ENCODE measurements at places on chromosomes 5 and 9.

DNA sequence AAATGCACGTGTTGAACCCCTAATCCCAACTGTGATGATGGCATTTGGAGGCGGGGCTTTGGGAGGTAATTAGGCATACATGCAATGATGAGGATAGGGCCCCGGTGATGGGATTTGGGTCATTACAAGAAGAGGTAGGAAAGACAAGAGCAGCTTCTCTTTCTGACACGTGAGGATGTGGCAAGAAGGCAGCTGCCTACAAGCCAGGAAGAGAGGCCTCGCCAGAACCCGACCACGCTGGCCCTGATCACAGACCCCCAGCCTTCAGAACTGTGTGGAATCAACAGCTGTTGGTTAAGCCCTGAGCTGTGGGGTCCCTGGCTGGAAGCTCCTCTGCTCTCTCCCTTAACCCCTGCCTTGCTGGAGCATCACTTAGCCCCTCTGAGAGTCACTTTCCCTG, 57.5 kb downstream of the COL23A1 start:
- DNase-seq, result no peak

DNA sequence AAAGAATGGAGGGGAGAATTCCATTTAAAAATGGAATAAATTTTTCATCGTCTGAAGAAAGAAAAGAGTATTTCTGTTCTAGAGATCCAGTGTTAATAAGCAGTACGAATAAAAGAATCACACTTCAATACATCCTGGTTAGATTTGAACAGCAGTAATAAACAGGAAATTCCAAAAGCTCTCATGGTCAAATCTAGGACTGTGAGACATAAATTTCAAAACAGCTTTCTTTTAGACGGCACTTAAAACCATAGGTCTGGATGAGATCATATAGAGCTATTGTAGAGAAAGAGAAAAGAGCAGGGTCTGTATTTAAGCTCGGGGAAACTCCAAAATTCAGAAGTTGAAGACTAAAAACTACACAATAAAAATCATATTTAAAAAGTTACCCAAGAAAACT, 1006.9 kb upstream of the CTNND2 start:
- DNase-seq, result no peak

DNA sequence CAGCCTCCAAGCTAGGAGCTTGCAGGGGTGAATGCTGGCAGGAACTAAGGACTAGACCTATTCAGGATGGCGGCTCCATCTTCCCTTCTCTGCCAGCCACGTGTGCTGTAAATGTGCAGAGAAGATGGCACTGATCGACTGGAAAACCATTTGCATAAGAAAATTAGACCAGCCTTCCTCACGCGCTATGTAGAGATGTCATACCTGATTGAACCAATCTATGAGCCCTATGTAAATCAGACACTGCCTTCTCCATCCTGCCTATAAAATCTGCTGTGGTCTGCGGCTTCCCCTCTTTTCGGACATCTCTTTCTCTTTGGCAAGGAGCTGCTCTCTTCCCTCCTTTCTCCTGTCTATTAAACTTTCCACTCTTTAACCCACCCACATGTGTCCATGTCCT, 91.6 kb downstream of the NPR3 start:
- no peak for DNase-seq

GRCh38 chr5:54013556-54014194, 296.7 kb downstream of the ARL15 start:
- DNase-seq, result no peak

DNA sequence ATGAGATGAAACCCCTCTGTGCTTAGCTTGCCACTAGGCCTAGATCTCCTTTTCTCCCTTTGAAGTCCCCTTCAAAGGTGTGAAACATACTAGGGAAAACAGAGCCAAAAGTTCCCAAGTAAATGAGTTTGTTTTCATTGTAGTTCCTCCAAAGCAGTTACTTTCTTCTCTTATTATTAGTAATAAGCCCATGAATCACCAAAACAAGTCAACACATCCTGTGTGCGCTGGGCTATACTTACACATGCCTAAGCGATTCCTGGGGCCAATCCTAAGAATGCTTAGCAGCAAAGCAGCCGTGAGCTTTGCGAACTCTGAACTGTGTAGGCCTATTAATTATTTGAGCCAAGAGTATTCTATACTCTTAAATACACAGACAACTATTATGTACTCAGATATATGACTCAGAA, 7.6 kb downstream of the ENC1 start:
- no peak for DNase-seq

Data from activated CD4-positive, CD25-positive, alpha-beta regulatory T cell treated with anti-CD3 and anti-CD28 coated beads, Interleukin-2, amount 50 U/mL, for 16 hours (primary cell).